ENCODE measurements at places on chromosomes 4 and X.

- no peak for DNase-seq
Measured at GRCh38 chr4:25021216-25021615, 9.5 kb downstream of the LGI2 start.

- DNase-seq, result no peak
Measured at GRCh38 chrX:80423000-80423399, 2.8 kb downstream of the TENT5D start.

GRCh38 chr4:14368391-14368790, 633.9 kb upstream of the CPEB2 start:
- no peak for DNase-seq

GRCh38 chr4:41509451-41509866, 28.5 kb upstream of the LIMCH1 start:
- no peak for DNase-seq

DNA sequence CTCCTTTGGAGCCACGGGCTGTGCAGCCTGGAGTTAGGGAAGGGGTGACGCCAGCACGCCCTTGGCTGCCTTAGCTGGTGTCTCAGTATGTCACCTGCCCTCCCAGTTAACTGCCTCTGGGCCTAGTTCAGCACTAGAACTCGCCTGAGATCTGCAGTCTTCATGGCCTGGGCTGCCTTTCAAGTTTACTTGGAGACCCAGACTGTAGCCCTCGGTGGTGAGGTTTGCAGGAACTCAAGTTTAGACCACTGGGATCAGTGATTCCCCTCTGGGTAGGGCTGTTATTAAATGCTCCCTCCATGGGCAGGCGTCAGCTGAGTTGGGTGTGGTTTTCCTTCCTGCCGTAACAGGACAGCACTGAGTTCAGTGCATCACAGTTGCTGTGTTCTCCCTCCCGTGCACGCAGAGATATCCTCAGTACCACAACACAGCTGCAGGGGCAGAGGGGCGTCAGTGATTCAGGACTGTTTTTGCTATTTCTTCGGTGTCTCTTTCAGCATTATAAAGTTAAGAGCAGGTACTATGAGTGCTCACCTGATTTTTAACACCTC, 30.5 kb downstream of the PLAC8 start:
- no peak for DNase-seq

DNA sequence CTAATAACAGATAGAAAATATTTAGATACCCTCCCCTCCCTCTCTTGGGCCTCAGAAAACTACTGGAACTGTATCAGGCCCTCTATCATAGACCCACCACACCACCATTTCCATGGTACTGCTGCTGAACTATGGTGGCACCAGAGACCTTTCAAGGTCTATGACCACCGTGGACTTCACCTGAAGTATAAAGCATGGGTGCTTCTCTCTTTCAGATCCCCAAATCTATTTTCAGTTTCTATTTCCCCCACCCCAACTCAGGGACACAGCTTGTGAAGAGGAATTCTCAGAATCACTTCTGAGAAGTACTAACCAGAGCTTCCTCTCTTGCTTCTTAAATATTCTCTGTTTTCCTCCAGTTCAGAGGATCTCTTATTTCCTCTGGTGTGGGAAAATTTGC, 840.8 kb upstream of the HTR2C start:
- DNase-seq, result no peak

DNA sequence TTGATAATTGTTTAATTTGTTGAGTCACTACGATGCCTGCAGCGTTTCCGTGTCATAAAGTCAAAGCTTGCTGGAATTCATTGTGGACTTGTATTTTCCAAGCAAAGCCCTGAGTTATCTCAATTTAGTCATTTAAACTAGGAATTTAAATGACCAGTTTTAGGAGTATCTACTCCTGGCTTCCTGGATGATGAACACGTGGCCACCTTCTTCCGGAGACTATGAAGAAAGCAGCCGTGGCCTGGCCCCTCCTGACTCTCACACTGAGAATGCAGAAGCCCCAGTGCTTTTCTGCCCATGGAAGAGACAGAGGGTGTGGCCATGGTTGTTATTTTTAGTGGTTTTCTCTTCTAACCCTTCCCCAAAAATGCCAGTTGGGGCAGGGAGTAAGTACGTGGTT, 250.7 kb upstream of the GATB start:
- DNase-seq, result no peak

DNA sequence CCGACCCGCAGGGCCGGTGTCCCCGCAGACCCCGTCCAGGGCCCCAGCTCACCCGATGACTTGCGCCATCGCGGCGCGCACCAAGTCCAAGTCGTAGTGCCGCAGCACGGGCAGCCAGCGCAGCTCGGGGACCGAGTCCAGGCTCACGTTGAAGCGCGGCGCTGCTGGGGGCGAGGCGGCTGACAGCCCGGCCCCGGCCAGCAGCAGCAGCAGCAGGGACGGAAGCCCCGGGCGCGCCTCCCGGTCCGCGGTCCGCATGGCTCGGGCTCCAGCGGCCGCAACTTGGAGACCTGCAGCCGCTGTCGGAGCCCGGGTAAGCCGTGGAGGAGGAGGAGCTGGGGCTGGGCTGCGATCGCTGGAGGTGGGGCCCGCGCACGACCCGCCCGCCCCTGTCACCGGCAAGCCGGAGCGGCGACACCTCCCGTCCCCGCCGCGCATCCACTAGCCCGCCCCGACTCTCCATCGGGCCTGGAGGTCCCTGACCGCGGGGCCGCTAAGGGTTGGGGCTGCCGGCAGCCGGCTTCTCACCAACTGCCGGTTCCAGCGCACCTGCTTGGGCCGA, at the start of gene NAAA:
Gene NAAA (minus strand): TSS at position 322 of the 562 bp plus-strand sequence. CDS start 64 bp downstream, at position 258.
- DNase-seq, result peak; percentile 67

DNA sequence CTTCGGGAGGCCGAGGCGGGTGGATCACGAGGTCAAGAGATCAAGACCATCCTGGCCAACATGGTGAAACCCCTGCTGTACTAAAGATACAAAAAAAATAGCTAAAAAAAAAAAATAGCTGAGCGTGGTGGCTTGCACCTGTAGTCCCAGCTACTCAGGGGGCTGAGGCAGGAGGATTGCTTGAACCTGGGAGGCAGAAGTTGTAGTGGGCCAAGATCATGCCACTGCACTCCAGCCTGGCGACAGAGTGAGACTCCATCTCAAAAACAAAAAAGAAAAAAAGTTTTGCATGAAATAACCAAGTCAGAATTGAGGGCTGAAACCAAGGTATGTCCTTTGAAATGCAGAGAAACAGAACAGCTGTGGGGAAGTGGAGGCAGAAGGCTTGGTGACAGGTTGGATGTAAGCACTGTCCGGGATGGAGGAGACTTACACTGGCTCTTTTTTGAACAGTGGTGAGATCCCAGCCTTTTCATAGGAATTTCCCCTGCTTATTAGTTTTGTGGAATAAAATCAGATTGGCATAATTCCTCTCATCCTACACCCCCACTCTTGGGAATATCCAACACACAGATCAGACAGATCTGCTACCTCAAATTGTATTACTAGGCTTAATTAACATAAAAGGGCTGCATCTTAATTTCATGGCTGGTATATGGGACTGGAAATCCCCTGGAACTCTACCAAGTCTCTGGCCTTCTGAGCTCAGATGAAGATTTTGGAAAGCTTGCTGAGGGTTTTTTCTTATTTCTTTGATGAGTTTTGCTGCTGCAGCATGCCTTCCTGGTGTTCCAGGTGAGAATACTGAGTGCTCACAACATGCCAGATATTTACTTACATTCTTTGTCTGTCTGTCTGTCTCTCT, 18.8 kb upstream of the C4orf36 start:
- no peak for DNase-seq

DNA sequence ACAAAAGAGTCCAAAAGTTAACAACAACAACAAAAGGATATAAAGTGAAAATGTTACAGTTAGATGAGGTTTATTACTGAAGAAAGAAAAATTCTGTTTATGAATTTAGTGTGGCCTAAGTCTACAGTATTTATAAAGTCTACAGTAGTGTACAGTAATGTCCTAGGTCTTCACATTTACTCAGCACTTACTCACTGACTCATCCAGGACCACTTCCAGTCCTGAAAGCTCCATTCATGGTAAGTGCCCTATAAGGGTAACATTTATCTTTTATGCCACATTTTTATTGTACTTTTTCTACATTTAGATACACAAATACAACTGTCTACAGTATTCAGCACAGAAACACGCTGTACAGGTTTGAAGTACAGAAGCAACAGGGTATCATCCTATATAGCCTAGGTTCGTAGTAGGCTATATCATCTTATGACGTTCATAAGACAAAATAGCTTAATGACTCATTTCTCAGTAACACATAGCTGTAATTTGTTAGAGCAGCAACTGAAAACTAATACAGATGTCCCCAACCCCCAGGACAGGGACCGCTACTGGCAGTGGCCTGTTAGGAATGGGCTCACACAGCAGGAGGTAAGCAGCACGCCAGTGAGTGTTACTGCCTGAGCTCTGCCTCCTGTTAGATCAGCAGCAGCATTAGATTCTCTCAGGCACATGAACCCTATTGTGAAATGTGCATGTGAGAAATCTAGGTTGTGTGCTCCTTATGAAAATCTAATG, 61.3 kb downstream of the CENPC start:
- no peak for DNase-seq

DNA sequence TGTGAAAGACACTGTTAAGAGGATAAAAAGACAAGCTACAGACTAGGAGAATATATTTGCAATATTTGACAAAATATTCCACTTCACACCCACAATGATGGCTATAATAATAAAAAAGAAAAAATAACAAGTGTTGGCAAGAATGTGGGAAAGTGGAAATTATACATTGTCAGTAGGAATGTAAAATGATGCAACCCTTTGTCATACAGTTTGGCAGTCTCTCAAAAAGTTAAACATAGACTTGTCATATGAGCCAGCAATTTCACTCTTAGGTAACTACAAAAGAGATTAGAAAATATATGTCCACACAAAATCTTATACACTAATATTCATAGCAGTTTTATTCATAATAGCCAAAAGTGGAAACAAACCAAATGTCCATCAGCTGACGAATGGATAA, 5.2 kb upstream of the RADX start:
- no peak for DNase-seq

DNA sequence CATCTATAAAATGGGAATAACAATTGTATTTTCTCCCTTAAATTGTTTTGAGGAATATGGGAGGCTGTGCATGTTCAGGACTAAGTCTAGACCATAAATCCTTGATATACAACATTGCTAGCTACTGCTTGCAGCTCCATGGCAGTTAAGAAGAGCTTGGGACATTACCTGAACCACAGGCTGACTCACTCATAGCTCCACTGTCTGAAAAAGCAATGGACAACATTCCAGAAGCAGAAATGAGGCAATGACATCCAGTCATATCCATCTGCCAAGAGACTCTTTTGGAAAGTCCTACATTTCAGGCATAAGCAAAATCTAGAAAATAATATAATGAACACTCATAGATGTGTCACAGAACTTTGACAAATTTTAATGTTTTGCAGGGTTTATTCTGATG, 167.3 kb upstream of the LEF1 start:
- no peak for DNase-seq

DNA sequence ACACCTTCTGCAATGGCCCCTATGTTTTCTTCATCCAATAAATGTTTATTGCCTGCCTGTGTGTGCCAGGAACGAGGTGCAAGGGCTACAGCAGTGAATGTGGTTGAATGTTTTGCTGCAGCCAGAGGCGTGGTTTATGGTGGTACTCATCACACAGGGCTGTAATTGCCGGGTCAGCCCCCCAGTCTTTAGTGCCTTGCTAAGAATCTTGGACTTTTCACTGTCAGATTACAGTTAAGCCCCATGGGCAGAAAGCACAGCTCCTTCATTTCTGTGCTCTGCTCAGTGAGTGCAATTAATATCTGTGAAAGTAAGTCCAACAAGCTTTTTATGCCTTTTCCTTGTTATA, 67.8 kb downstream of the TAPT1 start:
- DNase-seq, result no peak

GRCh38 chr4:69377562-69377961, 97.3 kb downstream of the UGT2B28 start:
- DNase-seq, result peak; percentile 9

- no peak for DNase-seq
Measured at GRCh38 chr4:70518716-70519115, 347 bp downstream of the AMTN start.

DNA sequence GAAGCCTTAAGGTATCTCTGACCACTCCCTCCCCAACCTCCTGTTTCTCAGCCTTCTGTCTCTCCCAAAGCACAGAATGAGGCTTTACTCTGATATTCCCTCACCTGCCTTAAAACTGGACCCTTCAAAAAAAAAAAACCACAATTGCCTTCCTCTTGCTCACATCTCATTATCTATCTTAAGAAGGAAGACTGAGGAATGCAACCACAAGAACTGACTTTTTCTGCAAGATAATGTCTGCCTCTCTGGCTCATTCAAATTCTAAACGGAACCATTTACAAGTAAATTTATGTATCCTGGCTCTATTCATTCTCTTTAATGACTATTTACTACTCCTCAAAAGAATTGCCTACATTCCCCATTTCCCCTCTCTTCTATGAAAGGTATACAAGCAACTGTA, 545.5 kb upstream of the HTR2C start:
- DNase-seq, result no peak

GRCh38 chr4:188168726-188169373, 29.6 kb downstream of the TRIML1 start:
- no peak for DNase-seq

GRCh38 chr4:163003979-163004378, 162.7 kb downstream of the NAF1 start:
- DNase-seq, result no peak

DNA sequence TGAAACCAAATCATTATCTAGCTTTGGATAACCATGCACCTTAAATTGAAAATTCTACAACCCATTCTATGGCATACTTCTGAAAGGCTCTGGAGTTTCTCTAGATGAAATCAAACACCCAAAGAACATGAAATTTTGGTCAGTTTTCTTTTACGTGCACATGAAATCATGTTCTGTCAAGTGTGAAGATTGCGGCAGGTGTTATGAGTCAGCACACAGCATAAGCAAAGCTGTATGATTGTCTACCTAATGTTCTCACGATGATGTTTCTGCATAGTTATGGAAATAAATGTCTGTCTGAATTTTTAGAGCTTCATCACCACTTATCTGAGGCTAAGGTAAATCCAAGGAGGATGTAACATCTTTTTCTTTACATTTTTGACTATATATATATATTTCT, 495.3 kb downstream of the IL1RAPL1 start:
- DNase-seq, result no peak

DNA sequence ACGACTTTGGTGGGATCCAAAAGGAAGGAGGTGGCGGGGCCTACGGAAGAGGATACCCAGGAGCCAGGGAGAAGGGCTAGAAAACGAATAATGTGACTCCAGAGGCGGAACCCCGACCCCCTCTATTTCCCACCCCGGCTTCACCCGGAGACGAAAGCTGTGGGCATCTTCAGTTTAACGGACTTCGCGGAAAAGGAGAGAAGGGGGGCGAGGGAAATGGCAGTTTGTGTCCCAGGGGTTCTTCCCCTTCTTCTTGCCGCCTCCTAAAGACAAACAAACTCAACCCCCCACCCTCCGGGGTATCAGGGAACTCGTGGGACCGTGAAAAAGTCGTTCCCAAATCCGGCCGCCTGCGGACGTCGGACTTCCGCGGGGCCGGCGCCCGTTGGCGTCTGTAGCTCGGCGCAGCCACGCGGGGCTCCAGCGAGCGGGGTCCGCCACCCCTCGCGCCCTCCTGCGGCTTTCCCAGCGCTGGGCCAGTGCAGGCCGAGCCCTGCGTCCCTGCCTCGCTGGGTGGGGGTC, 3.6 kb upstream of the LEF1 start:
- DNase-seq, result no peak

GRCh38 chr4:121777625-121778024, 12.7 kb upstream of the SMIM43 start:
- DNase-seq, result no peak
